ENCODE measurements at places on chromosomes 12 and 14.
A peak's percentile ranks its signal among the peaks of the same experiment; 100 is the strongest.

DNA sequence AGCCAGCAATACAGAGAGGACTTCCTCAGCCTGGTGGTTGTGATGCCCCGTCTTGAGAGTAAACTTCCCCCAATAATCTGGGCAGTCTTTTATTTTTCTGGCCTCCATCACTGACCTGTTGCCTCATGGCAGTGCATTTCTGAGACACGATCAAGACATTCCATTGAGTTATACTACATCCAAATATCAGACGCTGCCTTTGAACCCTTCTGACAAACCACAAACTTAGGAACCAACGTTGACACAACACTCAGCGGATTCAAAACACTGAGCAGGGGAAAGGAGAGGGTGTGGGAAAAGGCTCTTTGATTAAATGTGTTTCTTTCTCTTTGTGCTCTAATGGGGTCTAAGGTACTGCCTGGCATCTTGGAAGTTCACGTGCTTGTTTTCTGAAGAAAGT, 100.7 kb upstream of the TBX5 start:
- DNase-seq, result no peak

DNA sequence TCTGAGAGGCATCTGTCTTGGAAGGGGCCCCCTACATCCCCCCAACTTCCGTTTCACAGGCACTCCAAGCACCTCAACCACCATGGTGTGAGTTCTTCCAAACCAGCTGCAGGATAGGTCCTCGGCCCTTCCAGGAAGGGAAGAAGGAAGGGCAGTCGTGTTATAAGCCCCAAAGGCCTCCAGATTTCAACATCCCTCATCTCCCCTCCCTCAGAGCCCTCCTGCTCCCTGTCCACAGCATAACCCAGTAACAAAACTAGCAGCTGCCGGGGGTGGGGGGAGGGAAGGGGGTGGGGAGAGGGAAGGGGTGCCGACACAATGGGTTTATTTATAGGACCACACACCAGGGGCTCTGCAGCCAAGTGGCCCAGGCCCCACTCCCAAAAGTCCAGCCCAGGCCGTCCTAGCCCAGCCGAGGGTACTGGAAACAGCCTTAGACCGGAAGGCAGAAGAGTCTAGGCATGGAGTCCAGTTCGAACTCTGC, 18.3 kb downstream of the NCKAP5L start:
- peak; percentile 66 for DNase-seq

DNA sequence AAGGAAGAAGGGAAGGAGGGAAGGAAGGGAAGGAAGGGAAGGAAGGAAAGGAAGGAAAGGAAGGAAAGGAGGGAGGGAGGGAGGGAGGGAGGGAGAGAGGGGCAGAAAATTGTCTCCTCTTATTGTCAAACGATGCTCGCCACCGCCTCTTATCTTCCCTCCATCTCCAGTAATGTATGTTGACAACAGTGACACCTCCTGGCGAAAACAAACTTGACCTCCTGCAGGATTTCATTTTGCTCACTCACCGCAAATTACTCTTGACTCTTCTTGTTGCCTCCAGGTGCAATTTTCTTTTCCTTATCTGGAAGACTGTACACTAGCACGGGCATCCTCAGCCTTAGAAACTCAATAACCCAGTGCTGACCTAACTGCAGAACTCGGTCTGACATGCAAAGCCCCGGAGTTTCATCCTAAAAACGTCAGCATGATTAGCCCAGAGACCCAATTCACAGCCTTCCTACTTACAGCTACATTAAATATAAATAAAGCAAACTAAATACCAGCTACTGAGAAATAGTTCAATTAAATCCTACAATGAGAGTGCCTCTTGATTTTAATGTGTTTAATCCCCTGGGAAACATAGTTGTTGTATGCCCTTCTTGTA, 512.4 kb upstream of the TMPO start:
- peak; percentile 72 for DNase-seq

- DNase-seq, result no peak
Observed at GRCh38 chr12:9755035-9755434, 5.7 kb downstream of the CD69 start.

- DNase-seq, result peak; percentile 73
Observed at GRCh38 chr14:105197211-105197641, 16.1 kb upstream of the NUDT14 start.

- no peak for DNase-seq
Observed at GRCh38 chr12:31967539-31967938, 8.3 kb downstream of the RESF1 start.

DNA sequence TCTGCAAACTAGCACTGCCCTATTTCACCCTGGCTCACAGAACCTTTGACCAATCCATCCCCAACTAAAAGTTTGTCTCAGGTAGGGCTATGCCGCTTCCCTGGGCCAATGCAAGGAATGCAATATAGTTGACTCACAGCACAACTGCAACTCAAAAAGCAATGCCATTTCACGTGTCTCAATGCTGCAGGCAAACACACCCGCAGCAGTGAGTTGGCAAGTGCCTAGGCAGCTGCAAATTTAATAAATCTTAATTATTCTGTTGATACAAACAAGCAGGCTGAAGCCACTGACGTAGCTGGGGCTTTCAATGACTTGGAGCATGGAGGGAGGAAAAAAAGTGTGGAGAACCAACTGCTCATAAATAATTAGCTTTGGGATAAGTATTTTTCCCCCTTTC, 87.9 kb downstream of the SYNE3 start:
- DNase-seq, result no peak

DNA sequence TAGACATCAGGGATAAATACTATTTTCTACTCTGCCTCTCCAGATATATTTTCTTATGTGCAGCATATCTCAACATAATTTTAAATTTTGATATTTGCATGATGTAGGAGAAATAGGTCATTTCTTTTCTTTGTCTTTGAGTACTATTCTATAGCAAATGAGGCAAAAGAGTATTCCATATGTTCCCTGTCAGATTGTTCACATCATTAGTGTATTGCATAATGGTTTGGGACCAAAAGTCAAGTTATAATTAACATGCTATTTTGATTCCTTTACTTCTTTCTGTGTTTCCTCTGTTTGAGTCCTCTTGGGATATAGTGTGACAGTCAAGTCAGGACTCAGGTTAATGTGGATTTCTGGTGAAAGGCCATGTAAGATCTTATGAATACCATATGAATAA, 864.6 kb upstream of the FBXO33 start:
- no peak for DNase-seq

DNA sequence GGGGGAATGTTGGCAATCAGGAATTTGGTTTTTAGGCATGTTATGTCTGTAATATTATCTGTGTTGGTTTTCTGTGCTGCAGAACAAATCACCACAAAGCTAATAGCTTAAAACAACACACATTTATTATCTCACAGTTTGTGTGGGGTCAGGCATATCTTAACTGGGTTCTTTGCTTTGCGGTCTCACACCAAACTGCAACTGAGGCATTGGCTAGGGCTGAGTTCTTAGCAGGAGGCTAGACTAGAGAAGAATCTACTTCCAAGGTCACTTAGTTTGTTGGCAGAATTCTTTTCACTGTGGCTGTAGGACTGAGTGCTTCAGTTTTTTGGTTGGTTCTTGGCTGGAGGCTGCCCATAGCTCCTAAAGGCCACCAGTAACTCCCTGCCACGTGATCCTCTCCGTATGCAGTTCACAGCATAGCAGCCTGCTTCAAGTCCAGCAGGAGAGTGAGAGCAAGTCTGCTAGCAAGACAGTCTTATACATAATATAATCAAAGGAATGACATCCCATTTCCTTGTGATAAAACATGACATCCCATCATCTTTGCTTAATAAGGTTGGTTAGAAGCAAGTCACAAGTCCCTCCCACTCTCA, 21.6 kb downstream of the ATF1 start:
- no peak for DNase-seq

DNA sequence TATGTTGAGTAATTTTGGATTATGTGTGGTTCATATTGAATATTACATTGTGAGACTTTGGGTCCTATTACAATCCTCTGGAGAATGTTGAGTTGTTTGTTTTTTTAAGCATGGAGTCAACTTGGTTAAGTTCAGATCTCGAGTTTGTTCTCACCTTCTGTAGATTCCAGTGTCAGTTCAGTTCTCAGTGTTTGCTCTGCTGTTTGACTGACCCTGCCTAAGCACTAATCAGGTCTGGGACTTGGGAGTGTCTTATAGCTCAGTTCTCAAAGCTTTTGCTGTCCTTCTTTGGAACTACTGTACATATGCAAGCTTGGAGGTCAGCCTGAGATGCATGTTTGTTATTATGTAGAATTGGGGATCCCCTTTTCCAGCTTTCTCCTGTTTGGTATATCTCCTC, 63.1 kb downstream of the DIP2B start:
- no peak for DNase-seq

GRCh38 chr12:52200086-52200780, 8.4 kb upstream of the KRT80 start:
- peak; percentile 73 for DNase-seq

DNA sequence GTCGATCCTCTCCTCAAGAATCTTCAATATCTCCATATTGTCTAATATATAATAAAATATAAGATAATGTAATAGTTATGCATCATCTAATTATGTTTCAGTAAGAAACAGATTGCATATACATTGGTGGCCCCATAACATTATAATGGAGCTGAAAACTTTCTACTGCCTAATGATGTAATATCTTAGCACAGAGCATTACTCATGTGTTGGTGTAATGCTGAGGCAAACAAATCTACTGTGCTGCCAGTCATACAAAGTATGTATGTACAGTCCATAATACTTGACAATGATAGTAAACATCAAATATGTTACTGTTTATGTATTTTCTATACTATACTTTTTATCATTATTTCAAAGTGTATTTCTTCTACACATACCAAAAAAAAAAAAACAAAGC, 128.7 kb downstream of the CPNE8 start:
- no peak for DNase-seq

- no peak for DNase-seq
Observed at GRCh38 chr14:33163600-33163999, 224.9 kb downstream of the NPAS3 start.

GRCh38 chr14:54818201-54819133, 84.2 kb downstream of the GCH1 start:
- no peak for DNase-seq

DNA sequence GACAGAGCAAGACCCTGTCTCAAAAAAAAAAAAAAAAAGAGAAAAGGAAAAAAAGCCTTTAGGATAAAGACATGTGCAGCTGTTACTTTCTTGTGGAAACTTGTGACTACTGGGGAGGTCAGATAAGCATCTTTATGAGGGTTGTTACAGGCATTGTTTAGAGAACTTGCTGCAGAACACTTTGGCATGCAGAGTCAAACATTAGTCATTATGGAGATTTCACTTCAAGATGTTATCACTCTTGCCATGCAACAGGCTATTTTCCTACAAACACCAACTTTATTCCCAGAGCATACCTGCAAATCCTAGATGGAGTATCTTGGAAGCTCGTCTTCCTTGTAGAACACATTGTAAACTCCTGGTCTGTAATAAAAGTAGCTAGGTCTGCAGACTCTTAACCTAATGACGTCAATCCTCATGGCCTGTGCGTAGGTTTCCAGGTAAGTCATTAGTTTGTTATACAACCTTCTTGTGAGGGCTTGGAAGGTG, 36.3 kb upstream of the WDR89 start:
- DNase-seq, result peak; percentile 48

- DNase-seq, result no peak
Observed at GRCh38 chr12:105204916-105205315, 31.1 kb downstream of the APPL2 start.

- no peak for DNase-seq
Observed at GRCh38 chr14:71465316-71465715, 466.9 kb upstream of the RGS6 start.

DNA sequence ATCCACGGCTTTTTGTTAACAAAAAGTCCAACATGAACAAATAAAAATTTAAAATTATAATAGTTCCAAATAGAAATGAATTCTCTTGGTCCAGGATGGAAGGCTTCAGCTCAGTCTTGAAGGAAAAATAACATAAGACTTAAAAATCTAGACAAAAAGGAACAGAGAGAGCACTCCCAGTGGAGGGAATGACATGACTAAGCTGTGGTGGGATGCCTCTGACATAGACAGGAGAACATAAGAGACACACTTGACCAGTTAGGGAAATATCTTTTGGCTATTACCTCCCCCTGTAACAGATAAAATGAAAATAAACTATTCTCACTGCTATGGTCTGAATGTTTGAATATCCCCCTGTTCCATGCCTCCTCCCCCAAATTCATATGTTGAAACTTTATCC, 106.8 kb downstream of the BBS10 start:
- no peak for DNase-seq

DNA sequence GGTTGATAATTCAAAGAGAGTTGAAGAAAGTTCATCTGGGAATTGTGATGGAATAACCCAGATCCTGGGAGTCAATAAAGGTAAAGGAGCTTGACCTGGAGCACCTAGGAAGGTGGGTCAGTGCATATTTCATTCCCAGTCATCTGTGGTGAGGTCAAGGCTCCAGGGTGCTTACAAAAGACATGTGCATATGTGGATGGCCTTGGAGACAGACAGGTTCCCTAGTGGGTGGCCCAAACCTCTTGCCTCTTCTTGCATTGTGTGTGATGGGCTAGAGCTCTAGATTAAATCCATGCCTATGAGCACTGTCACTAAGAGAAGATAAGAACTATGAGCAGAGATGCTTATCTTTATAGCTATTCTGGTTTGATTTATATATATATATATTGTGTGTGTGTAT, 75.5 kb upstream of the CISTR start:
- DNase-seq, result no peak

GRCh38 chr14:75088566-75089373, 19.3 kb downstream of the ZC2HC1C start:
- peak; percentile 62 for DNase-seq

DNA sequence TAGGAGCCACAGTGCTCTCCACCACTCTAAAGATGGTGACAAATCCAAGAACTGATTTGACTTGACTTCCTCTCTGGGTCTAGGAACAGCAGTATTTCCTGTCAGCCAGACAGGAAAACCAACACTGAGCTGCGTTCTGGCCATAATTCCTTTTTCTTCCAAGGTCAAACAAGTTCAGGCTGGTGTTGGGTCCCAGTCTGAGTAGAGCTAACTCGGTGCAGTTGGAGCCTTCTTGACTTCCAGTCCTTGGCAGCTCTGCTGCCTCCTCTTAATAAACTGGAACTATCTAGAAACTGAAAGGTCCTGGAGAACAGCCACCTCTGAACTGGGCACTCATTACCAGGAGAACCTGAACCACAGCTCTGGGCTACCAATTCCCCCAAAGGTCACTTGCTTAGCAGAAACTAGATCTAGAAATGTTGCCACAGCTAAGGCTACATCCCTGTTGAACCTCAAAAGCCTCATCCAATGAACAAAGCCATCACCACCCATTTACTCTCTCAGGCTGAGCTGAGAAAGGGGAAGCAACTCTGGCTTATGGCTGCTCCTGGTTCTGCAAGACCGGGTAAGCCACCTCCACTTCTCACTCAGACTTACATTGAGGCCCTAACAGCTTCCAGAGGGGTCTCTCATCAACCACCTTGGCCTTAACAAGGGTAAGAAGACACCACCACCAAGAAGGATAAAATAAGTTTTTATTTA, 27.7 kb downstream of the MAX start:
- peak; percentile 80 for DNase-seq

GRCh38 chr12:97713270-97713669, 250.7 kb downstream of the RMST start:
- DNase-seq, result no peak

GRCh38 chr12:95484524-95484923, 10.6 kb downstream of the METAP2 start:
- DNase-seq, result no peak

Measured in NB4 (cell line).